EL (cell line): ENCODE measurements at places on chromosomes 1 and 21.

DNA sequence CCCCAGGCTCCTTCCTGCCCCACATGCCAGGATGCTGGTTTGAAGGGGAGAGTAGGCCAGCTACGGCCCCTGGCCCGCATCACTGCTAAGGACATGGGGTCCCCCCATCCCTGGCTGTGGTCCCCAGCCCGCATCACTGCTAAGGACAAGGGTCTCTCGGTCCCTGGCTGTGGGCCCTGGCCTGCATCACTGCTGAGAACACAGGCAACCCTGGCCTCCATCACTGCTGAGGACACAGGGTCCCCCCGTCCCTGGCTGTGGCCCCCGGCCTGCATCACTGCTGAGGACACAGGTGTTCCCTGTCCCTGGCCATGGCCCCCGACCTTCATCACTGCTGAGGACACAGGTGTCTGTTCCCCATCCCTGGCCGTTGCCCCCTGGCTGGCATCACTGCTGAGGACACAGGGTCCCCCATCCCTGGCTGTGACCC lies 448 bp upstream of the OBSCN start:
- DNase-seq, result no peak

DNA sequence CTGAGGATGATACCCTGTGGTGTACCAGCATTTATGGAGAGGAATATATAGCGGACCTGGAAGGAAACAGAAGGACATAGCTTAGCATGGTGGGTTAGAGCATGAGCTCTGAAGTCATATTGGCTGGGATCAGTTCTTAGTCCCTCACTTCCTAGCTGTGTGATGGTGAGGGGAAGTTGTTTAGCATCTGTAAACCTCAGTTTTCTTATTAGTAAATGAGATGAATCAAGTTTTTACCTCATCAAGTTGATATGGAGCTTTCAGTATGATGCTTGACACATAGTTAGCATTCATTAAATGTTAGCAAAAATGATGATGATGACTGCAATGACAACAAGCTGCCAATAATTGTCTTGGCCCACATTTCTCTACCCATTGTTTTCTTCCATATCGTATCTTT lies 84.8 kb downstream of the NEK7 start:
- no peak for DNase-seq

- DNase-seq, result peak; percentile 97
Measured at GRCh38 chr1:44730741-44731512, at the start of gene RNU5D-1. Gene RNU5D-1 (minus strand): TSS chr1:44731170.

DNA sequence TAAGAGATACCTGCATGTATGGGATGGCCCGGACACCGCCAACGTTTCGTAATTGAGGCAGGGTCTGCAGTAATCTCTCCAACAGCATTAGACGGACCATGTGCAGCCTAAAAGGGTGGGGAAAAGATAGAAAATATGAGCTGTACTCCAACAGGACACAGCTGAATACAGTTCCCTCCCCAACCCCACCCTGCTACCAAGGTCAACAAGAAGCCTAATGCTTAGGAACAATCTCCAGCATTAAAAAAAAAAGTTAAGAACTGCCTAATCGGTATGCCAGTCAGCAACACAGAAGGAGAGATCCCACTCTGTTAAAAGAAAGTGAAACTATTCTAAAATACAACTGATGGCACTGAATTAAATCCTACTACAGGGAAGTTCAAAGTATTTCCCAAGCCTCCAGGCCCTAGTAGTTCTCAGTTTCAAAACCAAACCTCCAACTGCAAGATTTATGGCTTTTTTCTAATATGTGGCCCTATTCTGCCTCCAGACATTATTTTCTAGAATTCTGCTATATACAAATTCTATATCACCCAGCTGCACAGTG lies 81.0 kb downstream of the UBR4 start:
- DNase-seq, result no peak

DNA sequence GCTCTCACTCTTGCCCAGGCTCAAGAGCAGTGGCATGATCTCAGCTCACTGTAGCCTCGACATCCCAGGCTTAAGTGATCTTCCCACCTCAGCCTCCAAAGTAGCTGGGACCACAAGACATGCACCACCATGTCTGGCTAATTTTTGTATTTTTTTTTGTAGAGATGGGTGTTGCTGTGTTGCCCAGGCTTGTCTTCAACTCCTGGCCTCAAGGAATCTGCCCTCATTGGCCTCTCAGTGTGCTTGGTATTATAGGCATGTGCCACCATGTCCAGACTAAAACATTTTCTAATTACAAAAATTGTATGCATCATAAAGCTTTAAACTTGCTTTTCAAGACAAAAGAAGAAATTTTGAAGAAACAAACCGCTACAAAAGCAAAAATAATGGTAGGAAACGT lies 20.1 kb downstream of the CBR1 start:
- no peak for DNase-seq

- no peak for DNase-seq
Measured at GRCh38 chr1:241924080-241924808, 33.3 kb upstream of the BECN2 start.

GRCh38 chr21:36705679-36706481 lies 7.0 kb downstream of the SIM2 start:
- no peak for DNase-seq

- DNase-seq, result no peak
Measured at GRCh38 chr1:181448461-181448860, 34.9 kb upstream of the CACNA1E start.

DNA sequence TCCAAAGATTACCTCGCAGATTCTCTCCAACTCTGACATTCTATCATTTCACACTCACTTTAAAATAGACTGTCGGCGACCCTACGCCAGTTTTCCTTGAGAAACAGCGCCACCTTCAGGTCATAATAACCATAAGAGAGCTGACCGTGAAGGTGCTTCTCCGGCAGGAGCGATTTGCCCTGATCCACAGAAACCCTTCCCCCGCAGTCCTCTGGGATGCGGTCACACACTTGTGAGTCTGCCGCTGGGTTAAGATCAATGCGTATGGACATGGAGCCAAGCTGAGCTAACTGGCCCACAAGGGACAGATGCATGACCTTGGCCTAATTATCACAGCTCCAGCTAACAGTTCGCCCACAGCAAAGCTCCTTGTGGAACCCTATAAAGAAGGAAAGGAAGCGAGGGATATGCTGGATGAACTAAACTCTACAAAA lies 32.8 kb upstream of the IFNAR2 start:
- peak; percentile 66 for DNase-seq

DNA sequence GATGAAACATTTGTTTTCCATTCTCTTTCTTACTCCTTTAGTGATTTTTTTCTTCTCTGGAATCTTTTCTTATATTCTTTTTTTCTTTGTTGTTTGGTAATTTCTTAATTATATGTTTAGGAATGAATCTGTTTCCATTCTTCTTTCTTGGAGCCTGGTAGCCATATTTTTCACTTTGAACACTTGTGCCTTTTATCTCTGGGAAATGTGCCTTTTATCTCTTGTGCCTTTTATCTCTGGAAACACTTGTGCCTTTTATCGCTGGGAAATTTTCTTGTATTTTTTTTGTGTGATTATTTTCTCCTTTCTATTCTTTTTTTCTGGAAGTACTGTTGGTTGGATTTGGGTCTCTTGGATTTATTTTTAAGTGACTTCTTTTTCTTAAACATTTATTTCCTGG lies 118.2 kb downstream of the LEPR start:
- no peak for DNase-seq

DNA sequence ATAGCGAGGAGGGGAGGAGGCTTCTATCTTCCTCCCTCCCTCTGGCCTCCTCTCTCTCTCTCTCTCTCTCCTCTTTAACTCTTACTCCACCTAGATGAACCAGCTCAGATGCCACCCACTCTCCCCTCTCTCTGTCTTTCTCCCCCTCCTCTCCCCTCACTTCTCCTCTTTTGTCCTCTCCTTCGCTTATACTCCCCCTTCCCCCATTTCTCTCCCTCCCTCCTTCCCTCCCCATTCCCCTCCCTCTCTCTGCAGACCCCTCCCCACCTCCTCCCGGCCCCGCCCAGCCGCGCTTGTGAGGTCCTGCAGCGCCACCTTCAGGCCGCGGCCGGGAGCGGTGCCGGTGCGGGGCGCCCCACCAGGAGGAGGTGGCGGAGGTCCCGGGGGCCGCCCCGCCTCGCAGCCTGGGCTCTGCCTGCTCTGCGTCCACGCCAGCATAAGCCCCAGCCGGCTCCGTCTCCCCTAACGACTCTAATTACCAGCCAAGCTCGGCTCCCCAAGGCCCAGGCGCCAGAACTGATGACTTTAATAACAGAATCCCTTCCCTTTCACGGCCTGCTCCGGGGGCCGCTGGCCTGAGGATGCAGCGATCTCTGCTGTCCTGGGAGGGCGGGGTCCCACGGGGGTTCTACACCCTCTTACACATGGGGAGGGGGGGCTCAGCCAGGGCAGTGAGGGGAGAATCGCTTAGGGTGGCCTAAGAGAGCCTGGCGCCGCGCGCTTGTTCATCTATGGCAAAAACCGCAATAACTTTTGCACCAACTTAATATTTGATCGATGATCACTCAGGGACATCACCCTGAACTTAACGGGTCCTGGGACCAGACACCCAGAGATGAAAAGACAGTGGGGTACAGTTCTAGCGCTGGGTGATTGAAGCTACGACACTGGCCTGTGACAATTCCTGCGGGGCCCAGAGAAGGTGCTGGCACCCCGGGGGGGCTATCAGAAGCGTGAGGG lies 637.3 kb downstream of the MATN1 start:
- DNase-seq, result peak; percentile 30

DNA sequence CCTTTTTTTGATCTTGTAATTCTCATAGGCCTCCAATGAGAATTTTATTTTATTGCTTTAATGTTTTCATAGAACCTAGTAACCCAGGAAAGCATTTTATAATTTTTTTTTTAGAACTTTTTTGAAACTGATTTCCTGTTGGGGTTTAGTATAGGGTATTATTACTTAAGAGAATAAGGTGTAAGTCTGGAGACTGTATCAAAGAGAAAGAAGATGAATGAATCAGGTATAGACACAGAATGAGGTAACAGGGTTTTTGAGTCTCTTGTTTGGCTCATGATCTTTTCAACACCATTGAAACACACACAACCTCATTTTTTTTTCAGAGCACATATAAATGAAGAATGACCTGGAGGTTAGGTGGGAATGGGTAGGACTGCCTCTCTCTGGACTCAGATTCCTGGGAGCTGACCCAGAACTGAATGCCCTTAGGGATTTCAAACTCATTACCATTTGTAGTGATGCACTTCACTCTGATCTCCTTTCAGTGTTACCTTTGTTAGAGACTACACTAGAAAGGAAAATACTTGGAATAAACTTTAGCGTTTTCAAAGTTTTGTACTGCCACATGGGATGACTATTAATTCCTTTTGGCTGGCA lies 51.0 kb downstream of the EPB41 start:
- no peak for DNase-seq

GRCh38 chr1:7482077-7482476 lies 289.0 kb upstream of the VAMP3 start:
- DNase-seq, result no peak

GRCh38 chr1:87685311-87686135 lies 356.8 kb downstream of the LMO4 start:
- no peak for DNase-seq

DNA sequence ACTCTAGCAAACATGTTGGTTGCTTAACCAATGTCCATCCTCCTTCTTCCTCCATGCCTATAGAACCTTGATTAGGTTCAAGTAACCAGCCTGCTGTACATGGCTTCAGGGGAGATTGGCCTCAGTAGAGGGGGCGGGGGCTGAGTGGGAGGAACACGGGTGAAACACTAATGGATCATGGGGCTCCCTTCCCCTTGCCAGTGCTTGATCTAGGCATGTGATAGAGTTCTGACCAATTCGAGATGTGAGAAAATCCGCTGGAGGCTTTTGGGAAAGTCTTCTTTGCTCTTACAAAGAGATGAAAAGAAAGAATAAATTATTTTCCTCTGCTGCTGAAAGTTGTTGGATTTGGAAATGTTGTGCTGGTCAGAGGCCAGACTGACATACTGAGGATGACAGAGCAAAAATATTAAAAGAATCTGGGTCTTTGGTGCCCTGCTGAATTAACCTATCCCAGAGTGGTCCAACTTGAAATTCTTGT lies 5.2 kb upstream of the OTUD7B start:
- DNase-seq, result no peak

GRCh38 chr21:25566645-25567044 lies 40.6 kb downstream of the MRPL39 start:
- no peak for DNase-seq

DNA sequence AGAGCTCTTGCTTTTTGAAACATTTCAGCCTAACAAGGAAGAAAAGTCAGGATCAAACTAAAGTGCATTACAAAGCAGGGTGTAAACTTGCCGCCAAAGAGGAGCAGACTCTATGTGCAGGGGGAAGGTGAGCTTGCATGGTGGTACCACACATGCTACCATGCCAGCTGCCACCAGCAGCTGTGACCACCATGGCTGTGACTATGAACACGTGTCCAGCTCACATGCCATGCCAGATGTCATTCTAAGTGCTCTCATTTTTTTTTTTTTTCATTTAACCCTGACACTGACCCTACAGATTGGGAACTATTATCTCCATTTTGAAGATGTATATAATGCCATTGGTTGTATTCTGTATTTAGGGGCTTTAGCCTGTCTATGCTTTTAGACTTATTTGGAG lies 79.0 kb downstream of the PCP4 start:
- DNase-seq, result no peak

- DNase-seq, result peak; percentile 34
Measured at GRCh38 chr1:182069028-182069466, 7.5 kb upstream of the ZNF648 start.
